Esophagus squamous epithelium (tissue), 5 donors: ENCODE measurements at places on chromosomes 3 and 15.

- no peak for DNase-seq
Observed at GRCh38 chr3:197791892-197792647, 1.0 kb downstream of the LRCH3 start.

DNA sequence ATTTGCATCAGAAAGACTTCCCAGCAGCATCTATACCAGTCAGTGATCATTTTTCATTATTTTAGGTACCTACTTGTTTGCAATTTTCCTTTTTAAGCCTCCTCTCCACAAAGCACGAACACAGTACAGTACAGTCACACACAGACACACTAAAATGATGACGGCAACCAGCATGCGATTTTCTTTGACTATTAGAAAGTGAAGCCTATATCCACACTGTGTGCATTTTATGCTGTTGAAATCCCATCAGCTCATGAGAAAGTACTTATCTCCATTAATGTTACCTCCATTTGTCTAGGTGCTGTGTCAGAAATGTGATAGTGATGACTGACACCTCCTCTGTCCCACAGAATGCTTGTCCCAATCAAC lies 294.7 kb upstream of the MEIS2 start:
- DNase-seq = no peak

GRCh38 chr15:50880206-50880605 lies 28.3 kb upstream of the AP4E1 start:
- no peak for DNase-seq

GRCh38 chr3:160616311-160616710 lies 50.9 kb upstream of the KPNA4 start:
- no peak for DNase-seq

DNA sequence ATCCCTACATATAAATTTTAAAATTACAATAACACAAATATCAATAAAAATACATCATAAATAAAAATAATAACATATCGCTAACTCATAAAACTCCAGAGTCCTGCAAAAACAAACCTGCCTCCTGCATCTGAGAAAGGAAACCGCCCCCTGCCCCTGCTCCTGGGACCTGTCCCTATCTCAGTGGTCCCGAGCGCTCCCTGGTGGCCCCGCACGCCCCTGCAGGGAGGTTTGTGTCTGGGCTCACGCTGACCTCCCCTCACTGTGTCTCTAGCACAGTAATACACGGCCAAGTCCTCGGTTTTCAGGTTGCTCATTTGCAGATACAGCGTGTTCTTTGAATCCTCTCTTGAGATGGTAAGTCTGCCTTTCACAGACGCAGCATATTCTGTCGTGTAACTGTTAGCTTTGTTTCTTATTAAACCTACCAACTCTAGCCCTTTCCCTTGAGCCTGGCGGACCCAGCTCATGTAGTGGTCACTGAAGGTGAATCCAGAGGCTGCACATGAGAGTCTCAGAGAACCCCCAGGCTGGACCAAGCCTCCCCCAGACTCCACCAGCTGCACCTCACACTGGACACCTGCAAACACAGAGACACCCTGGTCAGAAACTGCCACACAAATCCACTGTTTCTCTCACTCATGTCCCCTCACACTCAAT lies 554.1 kb downstream of the GOLGA6L6 start:
- no peak for DNase-seq
